ENCODE measurements at places on chromosomes 7 and 10.
A peak's percentile ranks its signal among the peaks of the same experiment; 100 is the strongest.

- DNase-seq, result no peak
Observed at GRCh38 chr10:71547312-71547711, 150.6 kb downstream of the CDH23 start.

- DNase-seq, result no peak
Observed at GRCh38 chr7:51308265-51308664, 8.3 kb downstream of the COBL start.

DNA sequence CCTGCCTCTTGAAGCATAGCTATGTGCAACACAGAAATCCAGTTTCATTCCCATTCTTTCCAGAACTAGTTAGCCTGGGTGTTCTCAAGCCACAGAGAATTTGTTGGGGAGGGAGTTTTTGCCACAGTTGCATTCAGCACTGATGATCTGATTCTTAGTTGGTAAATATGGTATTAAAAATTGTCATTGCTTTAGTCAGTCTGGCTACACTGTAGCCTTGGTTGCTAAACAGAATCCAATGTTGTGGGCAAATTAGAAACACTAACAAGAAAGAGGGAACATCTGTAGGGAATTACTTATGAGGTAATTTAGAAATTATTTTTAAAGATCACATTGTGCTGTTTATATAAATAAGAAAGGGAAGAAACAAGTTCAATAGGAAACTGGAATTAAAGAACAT lies 57.0 kb upstream of the CC2D2B start:
- no peak for DNase-seq

DNA sequence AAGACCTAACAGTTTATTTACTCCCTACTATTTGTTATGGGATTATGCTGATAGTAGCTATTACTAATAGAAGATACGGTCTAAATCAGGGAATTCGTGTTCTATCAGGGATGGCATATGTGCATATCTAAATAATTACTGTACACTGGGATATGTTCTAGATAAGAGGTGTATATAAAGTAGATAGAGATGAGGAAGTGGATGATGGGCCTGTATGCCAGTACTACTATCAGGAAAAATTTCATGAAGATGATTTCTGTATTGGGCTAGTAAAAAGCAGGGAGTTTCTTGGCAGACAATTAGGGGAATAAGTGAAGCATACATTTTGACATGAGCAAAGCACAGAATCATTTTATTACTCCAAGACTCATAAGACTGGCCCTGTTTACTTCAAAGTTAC lies 26.2 kb downstream of the PTPN12 start:
- DNase-seq, result no peak

GRCh38 chr10:52952391-52953055 lies 179.9 kb upstream of the MBL2 start:
- DNase-seq, result no peak

- DNase-seq, result peak; percentile 30
Observed at GRCh38 chr7:39951226-39952194, 1.5 kb downstream of the CDK13 start.

DNA sequence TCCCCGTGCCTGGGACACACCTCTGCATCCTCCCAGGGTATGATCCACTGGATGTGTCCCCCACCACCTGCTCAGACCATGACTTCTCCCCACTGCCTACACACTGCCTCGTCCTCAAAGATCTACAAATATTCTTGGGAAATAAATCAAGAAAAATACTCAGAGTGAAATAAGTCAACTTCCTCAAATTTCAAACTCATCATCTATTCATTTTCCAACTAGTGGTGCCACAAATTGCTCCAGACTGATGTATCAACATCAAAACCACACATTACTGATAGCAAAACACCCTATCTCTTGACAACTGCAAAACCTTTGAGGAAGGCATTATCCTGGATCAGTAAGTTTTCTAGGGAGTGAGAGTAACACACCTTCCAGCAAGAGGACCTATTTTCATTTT lies 87.7 kb downstream of the GRB10 start:
- no peak for DNase-seq

DNA sequence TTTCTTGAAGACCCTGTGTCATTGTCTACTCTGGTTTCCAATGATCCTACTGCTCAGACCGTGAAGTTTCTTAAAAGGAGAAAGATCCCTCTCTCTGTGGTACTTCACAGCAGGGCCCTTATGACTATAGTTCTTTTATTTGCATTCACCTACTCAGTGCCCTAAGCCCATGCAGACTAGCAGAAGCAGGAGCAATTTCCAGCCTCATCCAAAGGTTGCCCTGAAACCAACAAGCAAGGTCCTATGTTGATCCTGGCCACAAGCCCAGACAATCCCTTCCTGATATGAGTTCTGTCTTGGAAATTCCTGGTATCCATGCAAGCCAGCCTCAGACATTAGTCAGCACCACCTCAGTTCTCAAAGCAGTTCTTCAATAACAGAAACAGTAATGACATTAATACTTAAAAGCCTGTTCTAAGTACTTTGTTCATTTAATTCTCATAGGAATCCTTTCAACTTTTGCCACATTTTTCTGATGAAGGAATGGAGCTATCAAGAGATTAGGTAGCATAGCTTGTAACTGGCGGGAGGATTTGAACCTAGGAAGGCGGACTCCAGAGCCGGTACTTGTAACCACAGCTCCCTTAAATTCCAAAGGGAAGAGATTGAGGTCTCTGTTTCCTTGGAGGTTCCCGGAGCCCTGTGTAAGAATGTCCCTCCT lies 58.1 kb upstream of the ST8SIA6 start:
- no peak for DNase-seq

DNA sequence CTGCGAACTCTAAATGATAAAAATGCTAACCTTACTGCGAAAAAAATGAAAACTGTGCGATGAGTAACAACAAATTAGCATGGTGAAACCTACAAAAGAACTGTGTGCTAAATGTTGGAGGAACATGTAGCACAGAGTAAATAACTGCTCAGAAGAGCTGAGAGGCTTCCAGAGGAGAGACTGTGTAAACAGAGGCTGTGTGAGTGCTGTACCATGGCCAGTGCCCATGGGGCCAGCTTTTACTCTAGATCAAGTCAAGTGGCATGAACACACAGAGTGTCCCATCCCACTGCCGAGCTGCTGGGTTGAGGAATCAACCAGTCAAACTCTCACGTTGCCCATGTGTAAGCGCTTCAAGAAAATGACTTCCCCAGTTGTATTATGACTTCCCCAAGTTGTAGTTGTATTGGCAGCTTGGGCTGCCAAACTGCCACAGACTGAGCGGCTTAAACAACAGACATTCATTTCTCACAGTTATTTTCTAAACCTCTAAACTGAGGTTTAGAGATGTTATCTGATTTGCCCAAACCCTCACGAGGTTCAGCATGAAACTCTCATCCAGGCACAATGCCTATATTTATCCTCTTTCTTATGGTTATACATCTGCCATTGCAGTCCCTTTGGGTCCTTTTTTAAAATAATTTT lies 270.7 kb downstream of the ABCA13 start:
- no peak for DNase-seq

DNA sequence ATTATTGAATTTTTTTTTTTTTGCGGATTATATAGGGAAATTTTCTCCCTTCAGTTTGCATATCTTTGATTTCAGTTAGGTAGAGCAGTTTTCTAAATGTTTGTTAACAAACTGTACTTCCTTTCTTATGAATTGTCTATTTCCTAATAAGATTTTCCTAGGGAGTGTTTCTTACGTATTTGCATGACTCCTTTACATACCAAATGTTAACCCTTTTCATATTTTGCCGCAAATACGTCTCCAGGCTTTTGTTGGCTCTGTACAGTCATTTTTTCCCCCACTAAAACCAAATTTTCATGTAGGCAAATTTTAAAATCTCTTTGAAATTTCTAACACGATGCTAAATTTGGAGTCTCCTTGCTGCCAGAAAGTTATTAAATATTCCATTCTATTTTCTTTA lies 1.9 kb upstream of the FRAT2 start:
- DNase-seq, result no peak

- no peak for DNase-seq
Observed at GRCh38 chr7:44439926-44440325, 50.5 kb downstream of the NUDCD3 start.

- no peak for DNase-seq
Observed at GRCh38 chr7:27586825-27587224, 75.9 kb downstream of the HIBADH start.

DNA sequence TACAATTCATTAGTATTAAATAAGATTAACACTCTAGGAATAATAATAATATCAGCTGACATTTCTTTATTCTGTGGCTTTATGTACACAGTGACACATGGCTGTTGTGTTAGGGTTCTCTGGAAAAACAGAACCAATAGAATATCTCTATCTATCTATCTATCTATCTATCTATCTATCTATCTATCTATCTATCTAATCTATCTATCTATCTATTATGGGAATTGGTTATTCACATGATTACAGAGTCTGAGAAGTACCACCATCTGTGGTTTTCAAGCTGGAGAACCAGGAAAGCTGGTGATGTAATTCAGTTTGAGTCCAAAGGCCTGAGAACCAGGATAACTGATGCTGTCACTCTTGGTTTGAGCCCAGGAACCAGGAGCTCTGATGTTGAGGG lies 194.1 kb upstream of the MTPN start:
- DNase-seq, result no peak

DNA sequence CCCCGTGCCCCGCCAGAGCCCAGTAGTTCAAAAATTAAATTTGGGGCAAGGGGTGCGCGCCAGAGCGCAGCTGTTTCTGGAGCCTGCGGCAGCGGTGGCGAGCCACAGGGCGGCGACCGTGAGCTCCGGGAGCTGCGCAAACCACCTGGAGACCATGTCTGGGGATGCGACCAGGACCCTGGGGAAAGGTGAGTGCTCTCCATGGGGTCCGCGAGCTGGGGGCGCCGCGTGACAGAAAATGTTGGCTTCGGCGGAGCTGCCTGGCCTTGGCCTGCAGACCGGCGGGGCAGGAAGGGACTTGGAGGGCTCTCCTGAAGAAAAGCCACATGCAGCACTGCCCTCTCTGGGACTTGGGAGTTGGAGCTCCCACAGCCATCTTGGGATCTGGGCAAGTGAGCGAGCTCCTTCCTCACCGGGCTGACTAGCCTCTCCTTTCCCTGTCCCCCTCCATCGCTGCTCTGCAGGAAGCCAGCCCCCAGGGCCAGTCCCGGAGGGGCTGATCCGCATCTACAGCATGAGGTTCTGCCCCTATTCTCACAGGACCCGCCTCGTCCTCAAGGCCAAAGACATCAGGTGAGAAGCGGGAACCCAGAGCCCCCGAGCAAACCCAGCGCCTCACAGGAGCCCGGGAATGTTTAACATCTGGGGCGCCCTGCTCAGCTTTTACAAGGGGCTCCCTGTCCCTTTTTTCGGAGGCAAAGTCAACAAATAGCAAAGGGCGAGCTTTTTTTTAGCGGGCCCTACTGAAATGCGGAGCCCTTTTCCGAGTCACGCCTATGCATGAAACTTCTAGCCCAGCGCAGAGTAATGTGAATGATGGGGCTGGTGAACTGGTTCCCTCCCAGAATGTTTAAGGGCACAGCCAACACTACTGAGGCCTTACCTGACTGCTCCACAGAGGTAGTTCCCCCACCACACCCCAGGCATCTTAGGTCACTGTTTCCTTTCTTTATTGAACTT lies 6.1 kb downstream of the GSTO2 start:
- no peak for DNase-seq

DNA sequence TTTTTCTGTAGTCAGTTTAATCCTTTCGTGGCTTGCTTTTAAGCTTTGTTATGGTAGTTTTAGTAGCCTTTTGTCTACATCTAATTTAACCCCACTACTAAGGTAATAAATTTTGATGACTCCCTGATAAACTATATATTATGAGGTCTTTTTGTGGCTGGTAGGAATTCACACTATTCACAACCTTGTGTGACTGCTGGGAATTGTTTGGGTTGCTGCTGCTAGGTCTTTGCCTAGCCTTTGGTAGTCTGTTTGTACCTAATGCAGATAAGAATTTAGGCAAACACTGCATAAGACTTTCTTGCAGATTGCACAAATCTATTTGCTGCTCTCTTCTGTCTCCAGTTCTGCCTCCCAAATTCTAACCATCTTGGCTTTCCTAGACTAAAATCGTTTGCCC lies 58.3 kb downstream of the SHOC2 start:
- DNase-seq, result no peak

GRCh38 chr10:21675157-21675796 lies 141.2 kb downstream of the MLLT10 start:
- no peak for DNase-seq

DNA sequence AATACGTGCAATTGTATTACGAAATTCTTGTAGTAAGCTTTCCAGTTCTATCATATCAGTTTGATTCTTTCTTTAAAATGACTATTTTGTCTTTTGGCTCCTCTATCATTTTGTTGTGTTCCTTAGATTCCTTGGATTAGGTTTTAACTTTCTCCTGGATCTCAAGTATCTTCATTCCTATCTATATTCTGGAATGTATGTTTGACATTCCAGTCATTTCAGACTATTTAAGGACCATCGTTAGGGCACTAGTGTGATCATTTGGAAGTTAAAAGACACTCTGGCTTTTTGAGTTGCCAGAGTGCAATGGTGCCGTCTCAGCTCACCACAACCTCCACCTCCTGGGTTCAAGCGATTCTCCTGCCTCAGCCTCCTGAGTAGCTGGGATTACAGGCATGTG lies 45.7 kb upstream of the SFTPD start:
- DNase-seq, result no peak

GRCh38 chr7:70619659-70620058 lies 512.3 kb upstream of the GALNT17 start:
- DNase-seq, result no peak

All from activated naive CD8-positive, alpha-beta T cell treated with anti-CD3 and anti-CD28 coated beads, Interleukin-2, amount 50 U/mL, for 16 hours (primary cell).